Stimulated activated CD8-positive, alpha-beta memory T cell treated with anti-CD3 and anti-CD28 coated beads, Interleukin-2, amount 100 ng/mL, for 1 hour (primary cell): ENCODE measurements at places on chromosomes 6 and 20.
A peak's percentile ranks its signal among the peaks of the same experiment; 100 is the strongest.

DNA sequence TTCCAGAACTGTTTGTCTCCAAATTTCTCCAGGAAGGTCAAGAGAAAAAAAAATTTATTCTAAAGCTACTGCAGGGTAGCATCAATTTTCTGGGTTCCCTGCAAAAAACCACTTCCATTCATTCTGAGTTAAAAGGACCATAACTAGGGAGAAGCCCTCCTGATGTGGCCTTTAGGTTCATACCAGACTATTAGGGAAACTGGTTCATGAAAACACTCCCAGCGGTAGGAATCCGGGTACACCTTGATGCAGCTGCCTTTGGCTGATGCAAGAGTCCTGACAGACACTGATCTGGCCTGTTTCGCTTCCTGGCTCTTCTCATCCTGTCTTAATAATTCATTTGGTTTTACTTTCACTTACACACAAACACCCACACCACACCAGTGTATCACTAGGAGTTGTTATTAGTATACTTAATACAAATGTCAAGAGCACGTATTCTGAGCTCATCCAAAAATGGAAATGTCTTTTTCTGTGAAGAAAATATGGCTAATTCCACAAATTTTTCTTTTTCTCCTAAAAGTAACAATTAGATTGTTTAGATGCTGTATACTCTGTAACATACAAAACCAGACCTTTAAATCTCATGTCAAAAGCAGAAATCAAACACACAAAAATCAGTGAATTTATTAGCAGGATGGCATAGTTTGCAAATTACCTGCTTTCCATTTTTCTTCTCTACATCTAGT is 38.4 kb upstream of the ARHGAP18 start:
- peak; percentile 9 for DNase-seq

- DNase-seq, result no peak
Measured at GRCh38 chr6:43095939-43096338, 19.8 kb downstream of the PTK7 start.

DNA sequence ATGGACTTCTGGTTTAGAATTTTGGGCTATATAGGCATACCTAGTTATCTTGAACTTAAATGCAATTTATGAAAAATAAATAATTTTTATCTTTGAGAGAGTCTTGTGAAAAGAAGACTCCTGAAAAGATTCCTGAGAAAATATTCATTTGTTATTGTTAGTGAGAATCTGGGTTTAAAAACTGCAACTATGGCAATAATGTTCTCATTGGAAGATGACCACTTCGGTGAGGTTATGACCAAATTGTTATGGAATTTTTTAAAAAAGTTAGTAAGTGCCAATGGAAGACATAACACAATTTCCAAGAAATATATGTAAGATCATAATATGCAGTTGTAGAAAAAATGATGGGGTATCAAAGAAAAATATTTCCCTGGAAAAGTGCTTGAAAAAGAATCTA is 46.3 kb downstream of the GRIK2 start:
- DNase-seq, result no peak

DNA sequence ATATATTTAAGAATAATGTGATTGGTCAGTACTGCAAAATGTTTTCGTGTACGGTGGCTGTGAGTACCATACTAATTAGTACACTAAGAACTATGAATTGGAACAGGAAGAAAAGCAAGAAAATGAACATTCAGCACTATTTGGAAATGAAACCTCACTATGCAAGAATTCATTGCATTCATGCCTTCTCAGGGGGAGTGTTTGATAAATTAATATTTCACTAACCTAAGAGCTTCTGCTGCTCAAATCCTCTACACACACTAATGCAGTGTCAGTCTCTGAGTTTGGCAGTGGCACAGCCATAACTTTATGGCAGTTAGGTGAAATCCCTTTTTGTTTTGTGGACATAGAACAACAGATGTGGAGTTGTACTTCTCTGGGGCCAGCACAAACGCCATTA is 60.1 kb downstream of the SLC16A10 start:
- DNase-seq, result no peak

DNA sequence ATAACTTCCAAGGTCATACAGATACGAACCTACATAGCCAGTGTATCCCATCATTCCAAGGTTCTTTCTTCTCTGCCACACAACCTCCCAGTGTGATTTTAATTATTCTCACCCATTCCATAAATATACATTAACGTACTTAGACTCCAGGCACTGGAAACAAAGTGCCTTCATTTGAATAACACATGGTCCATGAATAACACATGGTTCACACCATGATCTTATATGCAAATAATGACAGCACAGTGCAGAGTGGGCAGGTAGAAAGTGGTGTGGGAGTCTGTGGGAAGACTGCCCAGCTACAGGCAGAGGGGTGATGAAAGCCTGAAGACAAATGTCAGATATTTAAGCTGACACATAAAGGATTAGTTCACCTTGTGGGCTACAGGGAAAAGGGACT is 425.2 kb downstream of the HACE1 start:
- DNase-seq, result no peak

GRCh38 chr20:11777387-11778205 is 140.1 kb upstream of the BTBD3 start:
- DNase-seq, result no peak

- no peak for DNase-seq
Measured at GRCh38 chr20:41387444-41387851, 20.8 kb upstream of the EMILIN3 start.

DNA sequence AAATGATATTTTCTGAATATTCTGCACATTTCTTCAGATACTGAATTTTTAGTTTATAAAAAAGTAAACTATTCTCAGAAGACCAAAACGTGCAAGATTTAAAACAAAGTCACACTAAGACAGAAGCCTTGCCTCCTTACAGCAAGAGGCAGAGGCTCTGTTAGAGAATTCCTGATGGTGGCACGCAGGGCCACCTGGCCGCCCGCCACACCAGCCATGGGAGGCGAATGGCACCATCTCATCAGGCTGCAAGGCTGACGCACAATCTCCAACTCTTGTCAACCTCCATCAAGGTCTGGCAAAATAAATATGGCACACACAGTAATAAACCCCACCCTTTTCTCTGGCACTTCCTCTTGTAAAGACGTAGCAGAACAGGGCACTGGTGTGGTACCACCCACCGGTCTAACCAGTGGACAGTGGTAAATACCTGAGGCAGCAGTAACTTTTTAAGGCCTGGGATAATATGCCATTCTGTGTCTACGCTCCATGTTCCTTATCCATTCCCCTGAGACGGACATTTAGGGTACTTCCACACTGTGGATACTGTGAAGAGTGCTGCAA is 111.4 kb downstream of the WDR27 start:
- no peak for DNase-seq

DNA sequence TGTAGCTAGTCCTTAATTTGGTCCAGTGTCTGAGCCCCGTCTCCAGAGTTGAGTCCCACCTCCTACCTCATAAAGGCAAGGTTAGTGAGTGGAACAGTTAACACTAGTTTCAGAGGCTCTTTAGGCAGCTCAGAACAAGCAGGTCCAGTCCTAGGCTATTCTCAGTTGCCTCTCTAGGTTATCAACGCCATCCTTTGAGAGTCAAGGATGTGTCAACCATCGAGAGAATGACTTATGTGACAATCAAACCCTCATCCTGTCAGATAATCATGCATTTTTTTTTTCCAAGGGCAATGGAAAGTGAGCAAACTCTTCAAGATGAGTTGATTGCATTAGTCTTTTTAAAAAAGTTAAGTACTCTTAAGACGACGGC is 64.0 kb upstream of the TXNDC5 start:
- no peak for DNase-seq

- DNase-seq, result no peak
Measured at GRCh38 chr20:50267041-50267865, 76.6 kb downstream of the CEBPB start.

GRCh38 chr6:114058435-114058834 is 87.5 kb upstream of the HDAC2 start:
- DNase-seq, result no peak

GRCh38 chr6:1479095-1479494 is 89.7 kb downstream of the FOXF2 start:
- DNase-seq, result no peak

- DNase-seq, result no peak
Measured at GRCh38 chr6:111105578-111105977, 18.3 kb downstream of the SLC16A10 start.

- DNase-seq, result no peak
Measured at GRCh38 chr6:89324304-89324703, 9.2 kb upstream of the GABRR2 start.

DNA sequence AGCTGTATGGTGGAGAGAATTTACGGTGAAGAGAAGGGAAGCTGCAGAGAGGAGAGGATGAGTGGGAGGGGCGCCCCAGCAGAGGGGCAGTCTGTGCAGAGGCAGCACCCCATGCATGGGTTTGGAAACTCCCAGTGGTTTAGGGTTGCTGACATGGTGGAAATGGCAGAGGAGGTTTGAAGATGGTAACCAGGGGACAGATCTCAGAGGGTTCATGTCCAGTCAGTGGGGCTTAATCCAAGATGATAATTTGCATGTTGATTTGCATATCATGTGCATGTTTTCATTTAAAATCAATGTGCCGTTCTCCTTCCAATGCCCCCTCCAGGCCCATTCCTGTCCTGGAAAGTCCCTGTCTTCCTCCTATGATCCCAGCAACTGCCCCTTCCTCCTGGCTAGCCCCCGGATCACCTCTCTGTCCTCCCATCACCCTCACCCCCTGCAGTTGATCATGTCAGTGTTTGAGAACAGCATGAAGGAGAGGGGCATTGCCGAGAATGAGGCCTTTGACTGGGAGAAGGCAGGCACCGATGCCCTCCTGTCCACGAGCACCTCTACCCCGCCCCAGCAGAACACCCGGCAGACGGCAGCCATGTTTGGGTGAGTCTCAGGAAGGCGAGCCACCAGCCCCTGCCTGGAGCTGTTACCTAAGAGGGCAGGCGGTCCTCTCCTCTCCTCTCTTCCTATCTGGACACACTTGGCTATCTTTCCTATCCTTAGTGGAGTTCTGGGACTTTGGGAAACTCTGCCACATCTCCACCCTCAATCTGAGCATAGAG is 14.3 kb downstream of the TTBK1 start:
- DNase-seq, result no peak

DNA sequence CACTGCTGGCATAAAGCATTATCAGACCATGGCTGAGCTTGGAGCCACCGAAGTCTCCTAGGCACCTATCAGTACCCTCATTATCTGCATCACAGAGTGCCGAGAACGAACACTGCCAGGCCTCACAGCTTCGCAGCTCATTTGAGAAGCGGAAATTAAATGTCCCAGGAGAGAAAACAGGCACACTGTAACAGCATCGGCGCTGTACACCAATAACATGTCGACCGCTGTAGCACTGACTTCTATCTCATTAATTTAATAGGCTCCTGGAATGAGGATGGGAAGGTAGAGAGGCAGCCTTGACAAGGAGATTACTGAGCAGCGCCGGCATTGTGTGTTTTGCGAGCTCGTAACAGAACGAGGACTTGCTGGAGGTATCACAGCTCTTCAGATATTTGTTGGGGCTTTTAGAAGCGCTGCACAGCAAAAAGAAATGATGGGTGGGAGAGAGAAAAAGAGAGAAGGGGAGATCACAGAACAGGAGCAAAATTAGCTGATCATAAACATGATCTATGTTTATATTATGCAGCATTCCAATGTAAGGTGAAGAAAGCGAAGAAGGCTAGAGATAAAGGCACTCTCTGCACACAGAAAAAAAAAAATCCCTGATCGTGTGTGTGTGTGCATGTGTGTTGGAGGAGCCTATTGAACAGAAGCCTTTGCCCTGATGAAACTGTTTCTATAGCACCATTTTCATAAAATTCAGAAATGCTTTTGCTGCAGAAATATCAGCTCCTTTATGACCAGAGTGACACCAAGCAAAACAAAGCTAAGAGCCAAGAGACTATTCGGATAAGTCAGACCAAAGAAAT is 29.2 kb downstream of the ID4 start:
- no peak for DNase-seq

GRCh38 chr20:41900201-41900691 is 282.1 kb upstream of the CHD6 start:
- DNase-seq, result no peak

DNA sequence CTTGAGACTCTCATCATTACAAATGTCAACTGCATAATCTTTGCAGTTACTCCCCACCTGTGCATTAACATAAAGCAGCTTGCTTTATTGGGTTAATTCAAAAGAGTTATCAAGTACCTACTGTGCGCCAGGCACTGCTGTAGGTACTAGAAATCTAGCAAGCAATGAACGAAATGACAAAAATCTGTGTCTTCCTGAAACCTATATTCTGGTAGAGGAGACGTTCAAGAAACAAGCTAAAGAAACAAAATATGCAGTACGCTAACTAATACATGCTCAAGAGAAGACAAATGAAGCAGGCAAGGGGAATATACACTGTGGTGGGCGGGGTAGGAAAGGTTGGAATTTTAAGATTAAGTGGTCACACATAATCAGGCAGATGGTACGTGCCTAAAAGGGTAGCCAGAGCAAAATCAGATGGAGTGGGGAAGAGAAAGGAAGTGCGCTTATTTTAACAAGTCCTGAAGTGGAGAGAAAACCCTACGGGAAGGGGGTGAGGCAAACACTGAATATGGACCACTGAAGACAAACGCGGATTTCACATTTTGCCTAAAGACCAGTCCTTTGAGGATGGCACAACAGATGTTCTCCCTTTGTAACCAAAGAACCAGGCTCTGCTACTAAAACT is 1.2 kb downstream of the ELOVL2 start:
- DNase-seq, result no peak

DNA sequence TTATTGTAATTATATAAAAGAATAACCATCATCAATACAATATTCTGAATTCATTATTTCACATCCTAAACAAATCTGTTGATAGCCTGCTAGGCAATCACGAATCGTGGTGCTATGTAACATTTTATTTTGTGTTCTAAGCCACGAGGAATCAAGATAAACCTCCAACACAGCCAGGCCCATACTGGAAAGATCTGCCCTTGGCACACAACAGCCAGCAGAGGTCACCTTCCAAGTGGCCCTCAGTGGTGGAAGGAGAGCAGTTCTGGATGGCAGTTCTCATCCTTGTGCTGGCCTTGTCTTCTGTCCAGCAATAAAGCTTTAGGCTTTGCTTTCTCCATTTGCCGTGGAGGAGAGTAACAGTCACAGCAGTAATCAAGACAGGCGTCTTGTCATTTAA is 13.2 kb downstream of the ZNF831 start:
- no peak for DNase-seq
